Dorsolateral prefrontal cortex (tissue), 122 donors: ENCODE measurements at places on chromosomes 11 and 22.

DNA sequence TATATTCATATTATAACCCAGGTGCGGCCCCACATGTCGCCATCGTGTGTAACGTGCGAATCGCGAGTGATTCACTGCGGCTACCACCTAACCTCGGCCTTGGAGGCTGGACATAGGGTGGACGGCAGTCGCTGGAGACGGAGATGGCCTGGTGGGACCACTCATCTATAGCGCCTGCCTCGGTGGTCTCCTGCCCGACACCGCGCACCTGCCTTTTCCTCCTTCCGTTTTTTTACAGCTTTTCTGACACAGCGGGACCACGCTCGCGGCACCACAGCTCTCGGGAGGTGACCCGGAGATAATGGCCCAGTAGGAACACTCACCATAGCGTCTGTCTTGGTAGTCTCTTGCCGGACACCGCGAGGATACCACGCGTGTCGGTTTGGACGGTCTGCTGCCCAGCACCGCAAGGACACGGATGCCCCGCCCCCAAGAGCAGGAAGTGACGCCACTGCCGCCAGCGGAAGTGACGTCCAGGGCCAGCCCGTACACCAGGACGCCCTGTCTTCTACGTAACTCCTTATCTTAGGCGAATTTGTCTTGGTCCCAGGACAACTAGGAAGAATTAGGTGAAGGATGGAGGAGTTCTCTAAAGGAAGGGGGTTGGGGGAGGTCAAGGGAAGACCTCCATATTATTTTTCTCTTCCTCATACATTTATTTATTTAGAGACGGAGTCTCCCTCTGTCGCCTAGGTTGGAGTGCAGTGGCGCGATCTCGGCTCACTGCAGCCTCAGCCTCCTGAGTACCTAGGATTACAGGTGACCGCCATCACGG, 6.4 kb downstream of the SNU13 start:
- DNase-seq: peak; percentile 88

GRCh38 chr11:59097113-59097708, 9.8 kb upstream of the FAM111B start:
- peak; percentile 45 for DNase-seq

GRCh38 chr11:2534134-2534956, 89.5 kb downstream of the KCNQ1 start:
- DNase-seq: peak; percentile 39

- no peak for DNase-seq
These were observed 39.0 kb downstream of the CTNND1 start for GRCh38 chr11:57800444-57801182.

- DNase-seq: no peak
These were observed 613 bp upstream of the MCHR1 start for GRCh38 chr22:40678493-40679248.

- peak; percentile 100 for DNase-seq
These were observed 271 bp downstream of the FKBP2 start for GRCh38 chr11:64241241-64241490.

DNA sequence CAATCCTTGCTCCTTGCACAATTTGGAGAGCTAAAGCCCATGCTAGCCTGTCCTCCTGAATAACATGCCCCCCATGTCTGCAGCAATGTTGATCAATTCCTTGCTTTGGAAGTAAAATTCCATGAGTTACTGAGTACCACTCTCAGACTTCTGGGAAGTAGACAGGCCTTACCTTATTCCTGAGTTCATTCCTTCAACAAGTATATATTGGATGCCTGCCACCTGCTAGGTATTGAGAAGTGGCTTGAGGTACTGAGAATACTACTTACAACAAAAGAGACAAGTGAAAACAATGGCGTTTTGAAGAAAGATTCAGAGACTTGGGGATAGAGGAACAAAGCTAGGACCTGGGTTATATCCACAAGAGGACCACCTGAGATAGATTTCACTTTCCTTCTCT, 12.4 kb downstream of the PATE2 start:
- DNase-seq: no peak

GRCh38 chr11:58786693-58787092, 55.0 kb upstream of the GLYAT start:
- no peak for DNase-seq

DNA sequence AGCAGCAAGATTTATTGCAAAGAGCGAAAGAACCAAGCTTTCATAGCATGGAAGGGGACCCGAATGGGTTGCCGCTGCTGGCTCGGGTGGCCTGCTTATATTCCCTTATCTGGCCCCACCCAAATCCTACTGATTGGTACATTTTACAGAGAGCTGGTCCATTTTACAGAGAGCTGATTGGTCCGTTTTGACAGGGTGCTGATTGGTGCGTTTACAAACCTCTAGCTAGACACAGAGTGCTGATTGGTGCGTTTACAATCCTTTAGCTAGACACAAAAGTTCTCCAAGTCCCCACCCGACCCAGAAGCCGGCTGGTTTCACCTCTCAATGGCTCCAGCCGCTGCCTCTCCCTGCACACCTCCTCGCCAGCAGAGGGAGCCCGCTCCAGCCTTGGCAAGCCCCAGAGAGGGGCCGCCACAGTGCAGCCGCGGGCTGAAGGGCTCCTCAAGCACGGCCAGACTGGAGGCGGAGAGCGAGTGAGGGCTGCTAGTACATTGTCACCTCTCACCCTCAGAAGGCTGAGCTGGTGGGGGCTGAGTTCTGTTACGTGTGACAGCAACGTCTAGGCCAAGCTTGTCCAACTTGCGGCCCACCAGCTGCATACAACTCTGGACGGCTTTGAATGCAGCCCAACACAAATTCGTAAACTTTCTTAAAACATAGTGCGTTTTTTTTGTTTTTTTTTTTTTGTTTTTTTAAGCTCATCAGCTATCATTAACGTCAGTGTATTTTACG, 8.7 kb downstream of the PTH start:
- no peak for DNase-seq

GRCh38 chr11:95145430-95146060, 55.9 kb downstream of the ENDOD1 start:
- DNase-seq: no peak

- no peak for DNase-seq
These were observed 376.4 kb downstream of the BRD1 start for GRCh38 chr22:49451070-49451840.

DNA sequence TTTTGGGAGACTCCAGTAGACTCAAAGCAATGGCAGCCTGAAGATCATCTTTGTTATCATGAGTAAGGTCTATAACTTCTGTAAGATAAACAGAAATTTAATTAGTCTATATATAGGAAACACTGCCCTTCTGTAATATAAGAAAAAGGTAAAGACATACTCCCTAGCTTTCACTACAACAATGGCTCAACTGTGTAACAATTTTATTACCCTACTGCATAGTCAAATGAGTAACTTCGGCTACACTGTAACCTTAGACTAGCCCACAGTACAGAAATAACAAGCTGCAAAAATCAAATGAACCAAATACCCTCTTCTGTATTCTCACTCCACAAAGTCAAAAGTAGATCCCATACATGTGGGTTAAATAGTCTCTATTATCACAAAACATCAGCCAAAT, 33.7 kb downstream of the USP28 start:
- DNase-seq: no peak

- DNase-seq: no peak
These were observed 43.6 kb upstream of the TTLL12 start for GRCh38 chr22:43230571-43230970.

- no peak for DNase-seq
These were observed 21.4 kb downstream of the MRGPRG start for GRCh38 chr11:3197044-3197695.

DNA sequence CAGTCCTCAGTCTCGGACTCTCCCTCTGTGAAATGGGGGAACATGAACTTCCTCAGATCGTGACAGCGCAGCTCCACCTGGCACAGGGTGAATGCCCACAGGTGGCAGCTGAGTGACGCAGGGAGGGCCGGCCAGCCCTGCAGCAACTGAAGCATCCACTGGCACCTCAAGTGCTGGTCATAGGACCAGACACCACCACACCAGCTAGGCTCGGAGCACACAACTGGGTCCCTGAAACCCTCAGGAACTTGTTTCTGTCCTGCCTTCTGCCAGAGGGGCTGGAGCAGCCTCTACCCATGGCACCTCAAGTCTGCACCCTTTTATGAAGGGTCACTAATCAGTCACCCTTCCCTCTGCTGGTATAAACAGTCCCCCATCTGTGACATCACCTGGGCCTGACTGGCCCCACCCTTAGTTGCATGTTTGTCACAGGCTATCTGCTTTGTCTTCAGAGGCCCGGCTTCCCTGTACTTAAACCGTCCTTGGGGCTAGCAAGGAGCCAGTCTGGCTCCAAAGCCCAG, 7.4 kb upstream of the CDC42BPG start:
- DNase-seq: no peak

DNA sequence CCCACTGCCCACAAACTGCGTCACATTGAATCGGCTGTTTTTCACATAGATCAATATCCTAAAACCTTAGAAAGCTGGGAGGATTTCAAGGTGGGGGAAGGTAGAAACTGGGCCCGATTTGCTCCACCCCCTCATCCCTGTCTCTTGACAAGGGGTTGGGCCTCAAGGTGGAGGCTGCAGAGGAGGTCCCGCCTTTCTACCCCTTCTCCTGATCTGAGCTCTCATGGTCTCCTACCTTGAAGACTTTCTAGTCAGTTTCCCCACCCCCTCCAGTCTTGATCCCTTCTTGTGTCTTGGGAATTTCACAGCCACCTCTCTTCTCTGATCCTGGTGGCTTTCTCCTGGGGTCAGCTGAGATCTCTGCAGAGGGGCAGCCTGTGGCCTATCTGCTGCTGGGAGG, 4.5 kb upstream of the STARD10 start:
- DNase-seq: no peak

DNA sequence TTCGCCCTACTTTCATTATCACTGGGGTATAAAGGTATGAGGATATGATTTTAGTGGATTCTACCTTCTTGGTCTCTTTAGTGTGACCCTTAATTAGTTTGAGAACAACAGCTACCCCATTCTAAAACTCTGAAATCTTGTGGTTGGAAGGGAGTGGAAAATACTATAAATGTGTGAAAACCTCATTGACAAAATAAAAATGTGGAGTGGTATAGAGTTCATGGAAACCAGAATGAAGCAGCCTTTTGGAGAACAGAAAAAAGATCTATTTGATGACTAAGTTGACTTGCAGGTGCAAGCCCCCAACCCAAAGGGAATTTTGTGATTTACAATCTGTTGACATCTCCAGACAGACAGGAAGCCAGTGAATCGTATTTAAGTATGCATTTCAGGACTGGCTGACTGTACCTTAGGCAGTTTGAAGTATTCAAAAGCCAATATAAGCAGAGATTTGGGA, 75.8 kb downstream of the GAS2 start:
- no peak for DNase-seq

- no peak for DNase-seq
These were observed 34.1 kb upstream of the ME3 start for GRCh38 chr11:86706338-86707131.

DNA sequence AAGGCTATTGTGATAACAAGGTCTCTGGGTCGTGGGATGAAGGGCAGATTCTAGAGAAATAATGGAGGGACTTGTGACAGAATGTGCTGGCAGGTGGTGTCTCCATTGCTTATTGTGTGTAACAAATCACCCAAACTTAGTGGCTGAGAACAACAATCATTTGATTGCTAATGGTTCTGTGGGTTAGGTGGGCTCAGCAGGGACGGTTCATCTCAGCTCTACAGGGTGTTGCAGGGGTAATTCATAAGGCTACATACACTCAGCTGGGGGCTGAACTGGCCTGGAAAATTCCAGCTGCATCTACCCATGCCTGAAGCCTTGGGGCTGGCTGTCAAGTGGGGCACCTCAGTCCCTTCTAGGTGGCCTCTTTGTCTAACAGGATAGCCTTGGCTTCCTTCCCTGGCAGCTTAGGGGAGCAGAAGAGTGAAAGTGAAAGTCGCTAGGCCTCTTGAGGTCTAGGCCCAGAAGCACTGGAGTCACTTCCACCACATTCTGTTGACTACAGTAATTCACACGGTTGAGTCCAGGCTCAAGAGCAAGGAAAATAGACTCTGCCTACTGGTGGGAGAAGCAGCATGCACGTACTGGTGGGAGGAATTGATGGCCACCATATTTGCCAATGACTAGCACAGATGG, 308.9 kb downstream of the MN1 start:
- DNase-seq: no peak

- no peak for DNase-seq
These were observed 1288.4 kb downstream of the TBC1D22A start for GRCh38 chr22:48050836-48051235.

GRCh38 chr11:113484223-113484622, 9.0 kb upstream of the DRD2 start:
- DNase-seq: no peak

- no peak for DNase-seq
These were observed 22.7 kb downstream of the CELSR1 start for GRCh38 chr22:46514592-46515207.

DNA sequence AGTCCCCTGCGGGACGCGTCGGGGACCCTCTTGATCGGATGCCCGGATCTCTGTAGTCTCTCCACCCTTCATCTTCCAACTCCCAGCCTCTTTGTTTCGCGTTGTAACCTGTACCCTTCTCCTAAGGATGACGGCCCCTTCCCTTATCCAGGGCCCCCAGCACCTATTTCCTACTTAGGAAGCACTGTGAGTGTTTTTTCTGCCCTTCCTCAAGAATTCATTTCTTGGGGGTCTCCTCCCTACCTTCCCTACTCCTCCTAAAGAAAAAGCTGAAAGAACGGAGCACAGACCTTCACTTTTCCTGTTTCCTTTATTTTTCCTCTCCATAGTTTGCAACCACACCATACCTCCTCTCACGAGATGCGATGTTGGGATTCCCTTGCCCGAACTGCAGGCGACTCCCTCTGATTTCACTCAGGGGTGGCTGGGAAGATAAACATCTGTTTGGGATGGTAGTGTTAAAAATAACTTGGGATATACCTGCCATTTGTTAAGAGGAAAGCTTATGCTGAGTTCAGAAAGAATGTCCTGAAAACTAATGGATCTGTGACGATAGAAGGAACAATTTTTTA, 593 bp downstream of the FAM118B start:
- DNase-seq: no peak

GRCh38 chr11:38095268-38095667, 1497.2 kb upstream of the RAG2 start:
- no peak for DNase-seq

- DNase-seq: no peak
These were observed 14.0 kb downstream of the DDX25 start for GRCh38 chr11:125918140-125918840.

- peak; percentile 46 for DNase-seq
These were observed 85.5 kb downstream of the RCN1 start for GRCh38 chr11:32176223-32176934.

DNA sequence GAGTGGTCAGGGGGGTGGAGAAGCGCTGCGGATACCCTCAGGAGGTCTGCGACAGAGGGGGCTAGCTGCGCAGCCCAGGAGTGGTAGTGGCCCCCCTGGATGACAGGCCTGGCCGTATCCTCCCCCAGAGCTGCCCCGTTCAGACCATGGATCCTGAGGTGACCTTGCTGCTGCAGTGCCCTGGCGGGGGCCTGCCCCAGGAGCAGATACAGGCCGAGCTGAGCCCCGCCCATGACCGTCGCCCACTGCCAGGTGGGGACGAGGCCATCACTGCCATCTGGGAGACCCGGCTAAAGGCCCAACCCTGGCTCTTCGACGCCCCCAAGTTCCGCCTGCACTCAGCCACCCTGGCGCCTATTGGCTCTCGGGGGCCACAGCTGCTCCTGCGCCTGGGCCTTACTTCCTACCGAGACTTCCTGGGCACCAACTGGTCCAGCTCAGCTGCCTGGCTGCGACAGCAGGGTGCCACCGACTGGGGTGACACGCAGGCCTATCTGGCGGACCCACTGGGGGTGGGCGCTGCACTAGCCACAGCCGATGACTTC, 505 bp downstream of the NUDT22 start:
- no peak for DNase-seq
